ENCODE measurements at places on chromosomes 5 and 9.
A peak's percentile ranks its signal among the peaks of the same experiment; 100 is the strongest.

DNA sequence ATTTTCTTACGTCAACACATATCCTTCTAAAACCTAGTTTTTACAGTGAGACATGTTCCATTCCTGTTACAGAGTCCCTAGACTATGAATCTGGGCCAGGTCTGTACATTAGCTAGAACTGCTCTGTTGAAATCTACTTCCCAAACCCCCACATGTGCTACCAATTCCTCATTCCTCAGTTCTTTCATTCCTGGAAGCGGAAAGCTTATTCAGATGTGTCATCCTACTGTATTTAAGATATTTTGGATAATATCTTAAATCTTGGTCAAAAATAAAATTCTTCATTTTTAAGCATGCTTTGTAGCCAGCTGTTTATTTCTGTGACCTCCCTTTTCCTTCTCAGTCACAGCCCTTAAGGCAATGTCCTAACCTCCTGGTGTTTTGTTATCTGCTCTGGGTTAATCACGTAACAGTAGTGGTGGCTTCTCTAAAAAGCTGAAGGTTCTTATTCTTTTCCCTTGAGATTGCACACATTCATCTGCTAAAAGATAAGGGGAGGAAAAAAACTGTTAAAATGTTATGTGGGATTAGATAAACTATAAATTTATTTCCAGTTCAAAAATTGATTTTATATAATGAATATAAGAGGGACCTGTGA is 35.6 kb downstream of the GLRX start:
- no peak for DNase-seq
- peaks cover 5% of the 10 kb centered on the region for H3K4me1 ChIP-seq
- H3K27ac ChIP-seq, result no peak overlapping the region
- H3K36me3 ChIP-seq, result no peaks in the 10 kb centered on the region
- H3K4me3 ChIP-seq, result no peak overlapping the region

DNA sequence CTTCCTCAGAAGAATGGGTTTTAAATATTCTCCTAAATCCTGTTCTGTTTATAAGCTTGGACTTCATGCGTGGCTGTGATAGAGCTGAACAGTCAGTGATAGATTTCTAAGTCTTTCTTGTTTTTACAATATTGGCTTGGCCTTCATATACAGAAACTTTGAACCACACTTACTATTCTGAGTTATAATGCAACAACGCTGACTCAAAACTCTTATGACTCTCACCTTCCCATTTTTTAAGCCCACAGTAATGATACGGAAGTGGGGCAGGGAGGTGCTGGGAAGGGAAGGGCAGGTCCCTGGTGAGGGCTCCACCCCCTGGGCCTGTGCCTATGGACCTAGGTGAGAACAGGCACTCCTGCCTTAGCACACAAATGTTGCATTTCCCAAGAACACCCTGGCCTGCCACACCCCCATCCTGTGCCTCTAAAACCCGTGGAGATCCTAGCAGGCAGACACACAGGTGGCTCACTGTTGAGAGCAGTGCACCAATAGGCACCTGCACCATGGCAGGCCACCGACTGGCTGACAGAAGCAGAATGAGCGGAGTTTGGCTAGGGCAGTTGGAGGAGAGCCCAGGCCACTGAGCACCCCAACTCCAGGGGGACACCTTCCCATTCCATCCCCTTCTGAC is 376.7 kb downstream of the GABRG2 start:
- H3K27ac ChIP-seq, result no peak overlapping the region
- H3K36me3 ChIP-seq, result no peaks in the 10 kb centered on the region
- DNase-seq, result no peak
- H3K4me3 ChIP-seq, result no peak overlapping the region
- H3K4me1 ChIP-seq, result no peaks in the 10 kb centered on the region

DNA sequence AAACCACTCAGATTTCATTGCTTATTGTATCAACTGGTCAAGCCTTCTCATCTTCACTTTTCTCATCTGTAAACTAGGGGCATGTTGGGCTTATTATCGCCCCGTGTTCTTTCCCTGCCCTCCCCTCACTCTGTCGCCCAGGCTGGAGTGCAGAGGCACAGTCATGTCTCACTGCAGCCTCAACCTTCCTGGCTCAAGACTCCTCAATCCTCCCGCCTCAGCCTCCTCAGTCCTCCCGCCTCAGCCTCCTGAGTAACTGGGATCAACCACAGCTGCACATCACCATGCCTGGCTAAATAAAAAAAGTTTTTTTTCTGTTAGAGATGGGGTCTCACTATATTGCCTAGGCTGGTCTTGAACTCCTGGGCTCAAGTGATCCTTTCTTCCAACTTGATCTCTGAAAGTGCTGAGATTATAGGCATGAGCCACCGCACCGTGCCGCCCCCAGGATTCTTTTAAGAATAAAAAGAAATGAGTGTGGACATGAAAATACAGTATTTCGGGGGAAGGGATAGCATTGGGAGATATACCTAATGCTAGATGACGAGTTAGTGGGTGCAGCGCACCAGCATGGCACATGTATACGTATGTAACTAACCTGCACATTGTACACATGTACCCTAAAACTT is 2.0 kb downstream of the MAML1 start:
- H3K4me1 ChIP-seq, result peaks cover 45% of the 10 kb centered on the region
- no peaks in the 10 kb centered on the region for H3K27me3 ChIP-seq
- H3K36me3 ChIP-seq, result peaks cover 37% of the 10 kb centered on the region
- H3K27ac ChIP-seq, result peak overlapping the region; percentile 51

DNA sequence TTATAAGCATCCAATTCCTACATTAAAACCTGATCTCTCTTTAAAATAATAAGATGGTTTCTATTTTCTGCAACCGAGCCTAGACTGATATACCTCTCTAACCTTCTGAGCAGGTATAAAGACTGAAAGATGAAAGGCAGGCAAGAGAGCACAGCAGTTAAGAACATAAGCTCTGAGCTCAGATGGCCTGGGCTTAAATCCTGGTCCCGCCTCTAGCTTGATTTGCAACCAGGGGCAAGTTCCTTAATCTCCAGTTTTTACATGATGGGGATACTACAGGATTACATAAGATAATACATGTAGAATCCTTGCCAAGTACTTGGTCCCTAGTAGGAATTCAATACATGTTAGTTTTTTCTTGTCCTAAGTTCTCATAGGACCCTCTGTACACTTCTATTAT is 33.9 kb downstream of the SLC24A2 start:
- no peak overlapping the region for H3K27ac ChIP-seq
- H3K27me3 ChIP-seq, result no peaks in the 10 kb centered on the region
- H3K4me3 ChIP-seq, result no peak overlapping the region
- no peaks in the 10 kb centered on the region for H3K36me3 ChIP-seq
- DNase-seq, result no peak

DNA sequence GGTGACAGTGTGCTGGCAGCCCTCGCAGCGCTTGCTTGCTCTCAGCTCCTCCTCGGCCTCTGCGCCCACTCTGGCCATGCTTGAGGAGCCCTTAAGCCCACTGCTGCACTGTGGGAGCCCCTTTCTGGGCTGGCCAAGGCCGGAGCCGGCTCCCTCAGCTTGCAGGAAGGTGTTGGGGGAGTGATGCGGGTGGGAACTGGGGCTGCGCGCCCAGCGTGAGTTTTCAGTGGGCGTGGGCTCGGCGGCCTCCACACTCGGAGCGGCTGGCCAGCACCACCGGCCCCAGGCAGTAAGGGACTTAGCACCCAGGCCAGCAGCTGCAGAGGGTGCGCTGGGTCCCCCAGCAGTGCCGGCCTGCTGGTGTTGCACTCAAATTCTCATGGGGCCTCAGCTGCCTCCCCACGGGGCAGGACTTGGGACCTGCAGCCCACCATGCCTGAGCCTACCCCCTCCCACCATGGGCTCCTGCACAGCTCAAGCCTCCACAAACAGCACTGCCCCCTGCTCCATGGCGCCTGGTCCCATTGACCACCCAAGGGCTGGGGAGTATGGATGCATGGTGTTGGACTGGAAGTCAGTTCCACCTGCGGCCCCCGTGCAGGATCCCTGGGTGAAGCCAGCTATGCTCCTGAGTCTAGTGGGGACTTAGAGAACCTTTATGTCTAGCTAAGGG is 223.1 kb upstream of the PTPRD start:
- DNase-seq, result no peak
- H3K36me3 ChIP-seq, result no peaks in the 10 kb centered on the region
- H3K4me1 ChIP-seq, result no peaks in the 10 kb centered on the region
- H3K27me3 ChIP-seq, result no peaks in the 10 kb centered on the region

DNA sequence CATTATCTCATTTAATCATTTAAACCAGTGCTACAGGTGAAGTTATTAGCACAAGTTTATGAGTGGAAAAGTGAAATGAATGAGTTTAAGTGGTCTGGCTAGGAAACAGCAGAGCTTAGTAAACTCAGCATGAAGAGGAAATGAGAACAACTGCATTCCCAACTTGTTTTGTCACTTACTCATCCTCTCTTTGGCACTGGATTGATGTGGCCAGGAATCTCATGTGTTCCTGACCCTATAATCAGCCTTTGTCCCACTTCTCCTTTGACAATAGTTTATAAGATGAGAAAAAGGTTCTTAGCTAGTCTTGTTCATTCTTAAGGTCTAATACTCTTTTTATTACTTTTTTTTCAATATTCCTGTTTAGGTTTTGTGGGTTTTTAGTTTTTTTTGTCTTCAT is 559.2 kb upstream of the TLE4 start:
- DNase-seq, result no peak
- H3K36me3 ChIP-seq, result no peaks in the 10 kb centered on the region
- H3K27me3 ChIP-seq, result no peaks in the 10 kb centered on the region
- H3K27ac ChIP-seq, result no peak overlapping the region

DNA sequence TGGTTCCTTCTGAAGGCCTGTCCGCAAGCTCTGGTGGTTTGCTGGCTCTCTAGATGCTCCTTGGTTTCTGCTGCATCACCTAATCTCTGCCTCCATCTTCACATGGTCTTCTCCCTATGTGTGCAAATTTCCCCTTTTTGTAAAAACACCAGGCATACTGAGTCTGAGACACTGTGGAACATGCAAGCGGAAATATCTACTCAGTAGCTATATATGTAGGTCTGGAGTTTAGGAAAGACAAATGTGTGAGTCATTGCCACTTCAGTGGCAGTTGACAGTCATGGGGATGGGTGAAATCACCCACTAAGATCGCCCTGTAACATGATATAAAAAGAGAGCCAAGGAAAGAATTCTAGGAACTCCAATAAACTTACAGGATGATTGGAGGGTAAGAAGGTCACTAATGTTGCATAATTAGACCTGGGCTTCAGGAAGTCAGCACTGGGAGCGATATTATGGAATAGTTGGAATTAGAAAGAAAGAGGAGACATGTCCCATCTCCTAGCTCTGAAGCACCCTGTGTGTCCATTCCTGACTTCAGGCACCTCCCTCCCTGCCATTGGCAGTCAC is 22.7 kb upstream of the UBLCP1 start:
- no peak overlapping the region for H3K4me3 ChIP-seq
- H3K27ac ChIP-seq, result no peak overlapping the region
- DNase-seq, result no peak
- peaks cover 20% of the 10 kb centered on the region for H3K4me1 ChIP-seq

DNA sequence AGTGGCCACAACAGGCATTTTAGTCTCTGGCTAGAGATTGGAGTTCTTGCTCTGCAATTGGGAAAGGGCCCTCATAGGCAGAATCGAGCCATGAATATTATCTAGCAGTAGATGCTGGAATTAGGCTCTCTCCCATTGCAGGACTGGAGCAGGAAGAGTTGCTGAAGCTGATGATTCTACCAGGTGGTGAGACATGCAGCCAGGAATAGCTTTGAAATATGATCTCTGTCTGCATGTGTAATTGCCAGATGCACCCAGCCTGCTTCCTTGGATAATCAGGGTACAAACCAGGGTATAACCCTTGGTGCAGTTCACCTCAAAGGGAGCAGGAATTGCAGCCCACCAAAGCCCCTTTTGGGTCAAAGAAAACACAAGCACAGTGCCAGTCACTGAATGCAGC is 211.4 kb upstream of the FTMT start:
- no peaks in the 10 kb centered on the region for H3K36me3 ChIP-seq
- no peak overlapping the region for H3K4me3 ChIP-seq
- no peak overlapping the region for H3K27ac ChIP-seq

GRCh38 chr5:175687231-175687701 is 29.4 kb downstream of the HRH2 start:
- H3K4me1 ChIP-seq, result no peaks in the 10 kb centered on the region
- no peak overlapping the region for H3K4me3 ChIP-seq
- no peaks in the 10 kb centered on the region for H3K36me3 ChIP-seq

- no peaks in the 10 kb centered on the region for H3K36me3 ChIP-seq
- no peak overlapping the region for H3K27ac ChIP-seq
- DNase-seq, result no peak
- no peak overlapping the region for H3K4me3 ChIP-seq
- no peaks in the 10 kb centered on the region for H3K4me1 ChIP-seq
These were observed 145.4 kb upstream of the GRAMD2B start for GRCh38 chr5:126277762-126278161.

- H3K27me3 ChIP-seq, result no peaks in the 10 kb centered on the region
- H3K36me3 ChIP-seq, result no peaks in the 10 kb centered on the region
- no peak overlapping the region for H3K27ac ChIP-seq
- no peak for DNase-seq
These were observed 318.3 kb downstream of the TMEM167A start for GRCh38 chr5:82758881-82759280.

DNA sequence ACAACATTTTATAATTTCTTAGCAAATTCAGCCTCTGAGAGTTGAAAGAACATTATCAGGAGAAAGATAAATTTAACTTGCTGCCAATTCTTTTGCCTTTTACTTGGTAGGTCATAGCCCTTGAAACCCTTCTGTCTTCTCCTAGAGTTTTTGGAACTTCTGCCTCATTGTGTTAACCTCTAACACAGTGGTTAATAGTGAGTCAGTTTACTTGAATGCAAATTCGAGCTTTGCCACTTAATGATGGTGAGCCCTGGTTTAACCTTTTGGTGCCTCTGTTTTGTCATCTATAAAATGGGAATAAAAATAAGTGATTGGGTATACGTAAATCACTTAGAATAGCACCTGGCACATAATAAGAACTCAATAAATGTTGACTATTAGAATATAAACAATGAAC is 1.8 kb upstream of the INIP start:
- no peaks in the 10 kb centered on the region for H3K27me3 ChIP-seq
- H3K36me3 ChIP-seq, result peaks cover 4% of the 10 kb centered on the region
- H3K27ac ChIP-seq, result no peak overlapping the region

DNA sequence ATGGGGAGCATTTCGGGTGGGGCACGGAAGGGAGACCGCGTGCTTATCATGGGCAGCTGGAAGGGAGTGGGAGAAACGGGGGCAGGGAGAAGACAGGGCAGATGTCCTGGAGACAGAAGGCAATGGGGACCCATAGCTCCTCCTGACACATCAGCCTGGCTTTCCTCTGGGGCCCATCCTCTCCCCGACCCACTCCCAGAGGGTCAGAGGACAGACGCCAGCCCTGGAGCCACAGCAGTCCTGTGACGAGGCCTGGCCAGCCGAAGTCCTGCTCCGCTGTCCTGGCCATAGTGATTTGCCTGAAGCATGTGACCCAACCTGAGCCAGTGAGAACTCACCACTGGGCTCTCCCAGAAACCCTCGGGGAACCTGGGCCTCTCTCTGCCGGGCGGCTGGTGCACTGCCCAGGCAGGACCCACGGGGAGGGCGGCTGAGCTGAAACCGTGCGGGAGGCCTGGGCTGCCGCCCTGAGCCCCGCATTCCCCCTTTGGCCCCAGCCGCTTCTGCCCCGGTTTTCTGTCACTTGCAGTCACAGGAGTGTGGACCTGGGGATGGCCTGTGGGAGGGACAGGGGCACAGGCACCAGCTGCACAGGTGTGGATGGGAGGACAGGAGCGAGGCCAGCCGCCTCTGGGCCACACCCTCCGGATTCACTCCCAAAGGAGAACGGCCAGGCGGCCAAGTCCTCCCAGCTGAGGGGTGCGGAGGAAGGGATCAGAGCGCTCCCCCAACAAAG is 19.8 kb downstream of the ADAMTS2 start:
- DNase-seq, result no peak
- H3K36me3 ChIP-seq, result no peaks in the 10 kb centered on the region
- H3K4me3 ChIP-seq, result no peak overlapping the region
- H3K27me3 ChIP-seq, result peaks cover 11% of the 10 kb centered on the region

All from activated B cell treated with CpG ODN at 0.5 μM for 24 hours (primary cell).